Stimulated activated CD4-positive, alpha-beta T cell treated with anti-CD3 and anti-CD28 coated beads, Interleukin-4, amount 100 ng/mL, for 1 hour (primary cell): ENCODE measurements at places on chromosomes 2 and 18.

- no peak for DNase-seq
These were observed 161.0 kb upstream of the TMEM200C start for GRCh38 chr18:6056171-6056910.

- DNase-seq: no peak
These were observed 2.7 kb upstream of the SLC16A14 start for GRCh38 chr2:230071421-230071820.

- DNase-seq: no peak
These were observed 264.7 kb downstream of the CYP26B1 start for GRCh38 chr2:71882949-71883472.

DNA sequence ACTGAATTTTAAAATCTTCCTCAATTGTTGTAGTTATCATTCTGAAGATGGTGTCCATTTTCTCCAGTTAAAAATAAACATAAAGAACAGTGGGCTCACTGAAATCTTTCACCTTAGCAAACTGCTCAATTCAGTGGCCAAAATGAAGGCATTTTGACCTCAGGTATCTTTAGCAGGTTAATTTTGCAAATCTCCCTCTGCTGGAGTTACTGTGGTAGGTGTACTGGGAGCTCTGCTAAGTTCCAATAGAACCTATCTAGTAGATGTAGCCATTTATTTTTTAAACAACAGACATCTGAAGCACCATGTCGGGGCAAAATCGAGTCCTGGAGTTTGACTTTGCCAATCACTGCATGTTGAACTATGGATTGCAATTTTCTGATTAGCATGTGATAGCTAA lies 177.1 kb downstream of the IRS1 start:
- DNase-seq: no peak

GRCh38 chr18:41266616-41267015 lies 688.4 kb upstream of the PIK3C3 start:
- DNase-seq: no peak

DNA sequence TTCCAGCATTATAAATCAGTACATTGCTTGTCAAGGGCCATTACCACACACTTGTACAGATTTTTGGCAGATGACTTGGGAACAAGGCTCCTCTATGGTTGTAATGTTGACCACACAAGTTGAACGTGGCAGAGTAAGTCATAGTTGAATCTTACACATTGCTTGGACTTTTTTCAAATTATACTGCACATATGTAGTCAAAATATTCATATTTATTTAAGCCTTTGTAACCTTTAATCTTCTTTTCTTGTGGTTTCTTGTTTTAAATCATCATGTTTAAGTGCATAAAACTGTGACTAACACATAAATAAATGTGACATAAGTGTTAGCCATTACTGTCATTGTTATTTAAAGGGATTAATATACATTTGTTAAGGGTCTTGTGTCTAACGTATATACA lies 52.1 kb upstream of the EPB41L5 start:
- DNase-seq: no peak

DNA sequence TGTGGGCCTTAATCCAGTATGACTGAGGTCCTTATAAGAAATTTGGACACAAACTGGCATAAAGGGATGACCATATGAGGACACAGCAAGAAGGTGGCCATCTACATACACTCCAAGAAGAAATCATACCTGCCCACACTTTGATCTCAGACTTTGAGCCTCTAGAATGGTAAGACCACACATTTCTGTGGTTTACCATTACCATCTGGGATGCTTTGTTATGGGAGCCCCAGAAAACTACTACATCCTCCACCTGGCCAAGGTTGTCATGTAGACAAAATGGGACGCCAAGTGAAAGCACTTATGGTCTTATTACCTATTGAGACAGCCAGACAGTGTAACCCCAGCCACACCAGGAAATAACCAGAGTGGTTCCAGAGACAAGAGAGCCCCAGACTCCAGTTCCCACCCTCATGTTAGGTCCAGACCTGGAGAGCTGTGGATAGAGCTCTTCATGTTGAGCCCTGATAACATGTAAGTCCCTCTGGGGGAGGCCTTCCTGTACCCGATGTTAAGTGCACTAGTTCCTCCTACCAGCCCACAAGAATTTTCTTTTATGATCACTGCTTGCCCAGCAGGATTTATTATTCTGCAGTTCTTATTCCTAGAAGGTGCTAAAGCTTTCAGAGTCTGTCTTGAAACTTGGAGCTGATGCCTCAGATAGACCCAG lies 4.6 kb upstream of the ADD2 start:
- no peak for DNase-seq

GRCh38 chr2:73020657-73021370 lies 50.7 kb downstream of the SFXN5 start:
- DNase-seq: no peak

DNA sequence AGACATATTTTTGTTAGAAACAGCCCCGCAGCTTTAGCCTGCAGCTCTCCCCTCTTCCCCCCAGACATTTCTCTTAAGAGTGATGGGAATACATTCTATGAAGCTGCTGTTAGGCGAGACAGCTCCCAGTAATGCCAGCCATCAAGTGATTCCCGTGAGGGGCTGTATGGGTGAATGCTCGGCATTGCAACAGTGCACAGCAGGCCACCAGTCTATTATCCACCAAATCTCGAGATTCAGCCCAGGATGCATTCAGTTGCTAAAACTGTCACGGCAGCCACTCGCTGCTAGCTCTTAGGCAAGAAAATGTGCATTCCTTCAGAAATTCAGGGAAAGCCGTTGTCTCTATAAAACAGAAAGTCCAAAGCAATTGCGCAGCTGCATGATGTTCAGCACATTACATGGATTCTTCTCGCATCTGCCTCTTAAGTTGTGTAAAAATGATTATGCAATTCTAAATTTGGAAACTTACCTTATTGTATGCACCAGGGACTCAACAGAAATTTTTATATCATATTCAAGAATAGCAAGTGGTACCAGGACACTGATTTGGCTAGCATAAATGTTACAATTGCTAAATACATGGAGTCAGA lies 211.3 kb upstream of the ARL4C start:
- DNase-seq: no peak

DNA sequence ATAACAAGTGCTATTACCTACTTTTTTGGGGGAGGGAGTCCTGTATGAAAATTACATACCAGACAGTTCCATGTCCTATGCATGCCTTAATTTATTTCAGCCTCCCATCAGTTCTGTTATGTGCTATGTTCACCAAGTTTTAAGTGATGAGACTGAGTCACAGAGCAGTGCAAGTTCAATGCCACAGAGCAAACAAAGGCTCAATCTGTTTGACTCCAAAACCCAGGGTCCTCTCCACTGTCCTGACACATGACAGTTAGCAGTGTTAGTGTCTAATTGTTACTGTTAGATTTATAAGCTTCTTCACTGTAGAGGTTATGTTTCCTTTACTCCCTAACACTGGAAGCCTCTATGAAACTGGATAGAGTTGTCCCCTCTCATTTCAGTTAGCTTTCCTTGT lies 498.0 kb downstream of the PARD3B start:
- no peak for DNase-seq

GRCh38 chr18:33034945-33035344 lies 262.1 kb upstream of the KLHL14 start:
- no peak for DNase-seq

DNA sequence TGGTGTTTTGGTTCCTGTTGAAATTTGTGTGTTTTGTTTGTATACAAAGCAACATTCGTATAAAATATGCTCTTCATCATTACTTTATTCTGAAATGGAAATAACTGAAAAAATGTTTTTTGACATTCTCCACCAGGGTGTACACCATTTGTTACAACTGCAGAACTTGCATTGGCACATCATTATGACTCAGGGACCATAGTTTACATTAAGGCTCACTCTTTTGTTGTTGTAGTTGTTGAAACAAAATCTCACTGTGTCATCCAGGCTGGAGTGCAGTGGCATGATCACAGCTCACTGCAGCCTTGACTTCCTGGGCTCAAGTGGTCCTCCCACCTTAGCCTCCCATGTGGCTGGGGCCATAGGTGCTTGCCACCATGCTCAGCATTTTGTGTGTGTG lies 676.6 kb downstream of the TDRD15 start:
- DNase-seq: no peak

DNA sequence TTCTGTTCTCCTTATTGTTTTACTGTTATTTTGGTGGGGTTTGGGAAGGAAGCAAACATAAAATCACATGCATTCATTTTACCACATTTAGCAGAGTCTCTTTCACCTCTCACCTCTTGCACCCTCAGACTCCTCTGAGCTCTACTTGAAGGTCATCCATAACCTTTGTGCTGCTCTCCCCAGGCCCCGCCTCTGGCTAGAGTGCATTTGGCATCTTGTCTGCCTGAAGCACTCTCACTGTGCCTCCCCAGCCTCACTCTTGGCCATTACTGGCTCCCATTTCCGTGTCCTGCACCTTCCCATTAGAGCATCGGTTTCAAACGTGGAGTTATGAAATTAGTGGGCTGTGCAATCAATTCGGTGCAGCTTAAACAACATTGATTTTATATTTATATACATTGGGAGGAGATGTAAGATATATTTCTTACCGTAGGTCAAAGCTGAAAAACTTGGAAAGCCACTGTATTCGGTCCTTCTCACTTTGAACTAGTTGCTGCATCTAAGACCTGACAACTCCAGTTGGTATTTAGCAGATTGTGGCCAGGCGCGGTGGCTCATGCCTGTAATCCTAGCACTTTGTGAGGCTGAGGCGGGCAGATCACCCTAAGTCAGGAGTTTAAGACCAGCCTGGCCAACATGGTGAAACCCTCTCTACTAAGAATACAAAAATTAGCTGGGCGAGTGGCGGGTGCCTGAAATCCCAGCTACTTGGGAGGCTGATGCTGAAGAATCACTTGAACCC lies 6.9 kb upstream of the ZFAND2B start:
- no peak for DNase-seq

DNA sequence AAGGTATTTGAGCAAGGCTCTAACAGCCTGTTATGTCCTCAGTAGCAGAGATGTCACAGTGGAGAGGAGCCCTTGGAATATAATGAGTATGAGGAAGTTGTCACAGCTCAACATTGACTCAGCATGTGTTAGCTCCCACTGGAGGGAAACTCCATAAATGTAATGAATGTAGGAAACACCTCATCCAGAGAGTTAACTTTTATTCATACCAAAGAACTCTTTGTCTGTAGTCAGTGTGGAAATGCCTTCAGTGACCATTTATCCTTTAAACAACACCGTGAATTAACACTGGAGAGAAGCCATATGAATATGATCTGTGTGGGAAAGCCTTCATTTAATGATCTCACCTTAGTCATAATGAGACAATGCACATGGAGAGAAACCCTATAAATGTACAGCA lies 59.7 kb downstream of the CYP1B1 start:
- DNase-seq: no peak

- no peak for DNase-seq
These were observed 10.8 kb downstream of the XRCC5 start for GRCh38 chr2:216119986-216120385.

GRCh38 chr2:174510583-174511189 lies 23.9 kb upstream of the GPR155 start:
- no peak for DNase-seq

- DNase-seq: no peak
These were observed 215.4 kb downstream of the CMPK2 start for GRCh38 chr2:6650311-6650710.

- DNase-seq: no peak
These were observed 23.5 kb upstream of the ELAC1 start for GRCh38 chr18:50944245-50944932.

DNA sequence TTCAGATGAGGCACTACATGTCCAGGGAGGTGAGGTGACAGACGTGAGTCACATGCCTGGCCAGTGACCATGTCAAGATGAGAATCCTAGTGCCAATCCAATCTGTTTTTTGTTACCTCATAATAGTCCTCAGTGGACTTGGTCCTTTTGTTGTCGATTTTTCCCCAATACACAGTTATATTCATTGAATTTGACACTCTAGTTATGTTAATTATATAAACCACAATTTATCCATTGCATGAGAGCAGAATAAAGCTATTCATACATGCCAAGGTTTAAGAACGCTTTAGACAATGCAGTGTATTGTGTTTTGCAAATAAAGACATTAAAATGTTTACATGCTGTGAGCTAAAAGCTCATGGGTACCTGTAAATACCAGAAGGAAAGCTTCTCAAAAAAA lies 21.6 kb upstream of the TMEFF2 start:
- DNase-seq: no peak

GRCh38 chr18:43482136-43482535 lies 204.8 kb upstream of the SYT4 start:
- no peak for DNase-seq

- no peak for DNase-seq
These were observed 37.7 kb downstream of the PIK3C3 start for GRCh38 chr18:41992703-41993102.

DNA sequence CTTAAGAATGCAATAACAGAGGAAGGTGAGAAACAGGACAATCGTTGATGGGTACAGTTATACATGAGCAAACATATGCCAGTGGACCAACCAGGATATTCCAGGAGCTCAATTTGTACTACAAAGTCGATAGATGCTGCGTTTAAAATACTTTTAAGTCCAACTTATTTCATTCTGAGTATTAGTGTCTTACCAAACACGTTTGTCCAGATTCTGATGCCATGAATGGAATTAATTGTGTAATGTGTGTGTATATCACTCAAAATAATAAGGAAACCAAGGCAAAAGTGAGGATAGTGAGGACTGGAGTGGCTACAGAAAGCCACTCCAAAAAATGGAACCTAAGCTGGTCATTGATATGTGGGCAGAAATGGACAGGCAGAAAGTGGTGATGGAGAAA lies 332.6 kb downstream of the RIT2 start:
- no peak for DNase-seq

GRCh38 chr2:132757676-132758075 lies 87.7 kb upstream of the LYPD1 start:
- DNase-seq: no peak

DNA sequence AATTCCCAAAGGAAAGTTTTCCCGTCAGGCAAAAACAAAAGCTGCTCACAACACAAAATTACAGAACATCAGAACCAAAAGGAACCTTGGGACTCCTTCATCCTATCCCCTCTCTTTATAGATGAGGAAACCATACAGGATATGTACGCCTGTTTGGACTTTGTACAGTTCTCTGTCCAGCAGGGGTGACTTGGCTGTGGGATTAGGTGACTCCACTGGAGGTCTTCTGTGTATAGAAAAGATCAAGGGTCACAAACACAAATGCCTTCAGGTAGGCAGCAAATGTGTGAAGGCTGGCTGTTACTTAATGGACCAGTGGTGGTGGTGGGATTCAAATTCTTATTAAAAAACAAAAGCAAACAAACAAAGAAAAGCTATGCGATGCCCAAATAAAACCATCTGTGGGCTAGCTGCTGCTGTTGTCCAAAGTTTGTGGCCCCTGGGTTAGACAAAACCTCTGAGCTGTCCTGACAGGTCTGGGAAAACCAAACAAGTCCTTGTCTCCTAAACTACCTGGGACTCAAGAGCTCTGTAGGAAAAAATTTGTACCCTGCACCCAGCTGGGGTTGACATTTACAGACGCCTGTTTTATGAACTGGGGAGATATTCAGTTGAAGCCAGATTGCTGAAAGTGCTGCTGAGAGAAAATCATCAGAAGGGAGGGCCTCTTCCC lies 1.3 kb upstream of the CEP68 start:
- DNase-seq: no peak

DNA sequence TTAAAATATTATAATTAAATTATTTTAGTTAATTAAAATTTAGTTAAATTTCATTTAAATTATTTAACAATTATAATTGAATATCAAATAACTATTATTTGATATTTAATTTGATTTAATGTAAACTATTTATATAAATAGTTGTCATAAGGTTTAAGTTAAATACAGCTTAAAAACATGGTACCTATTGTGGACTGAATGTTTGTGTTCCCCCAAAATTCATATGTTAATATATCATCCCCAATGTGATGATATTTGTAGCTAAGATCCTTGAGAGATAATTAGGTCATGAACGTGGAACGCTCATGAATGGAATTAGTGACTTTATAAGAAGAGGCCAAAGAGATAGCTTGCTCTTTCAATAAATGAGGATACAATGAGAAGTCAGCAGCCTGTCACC lies 505.7 kb upstream of the LRATD1 start:
- no peak for DNase-seq
